ENCODE measurements at places on chromosomes 12 and 14. TPM values are rescaled to one million over a fixed set of nuclear protein-coding genes. Genes with fewer than 3 reads are reported as not detected.

DNA sequence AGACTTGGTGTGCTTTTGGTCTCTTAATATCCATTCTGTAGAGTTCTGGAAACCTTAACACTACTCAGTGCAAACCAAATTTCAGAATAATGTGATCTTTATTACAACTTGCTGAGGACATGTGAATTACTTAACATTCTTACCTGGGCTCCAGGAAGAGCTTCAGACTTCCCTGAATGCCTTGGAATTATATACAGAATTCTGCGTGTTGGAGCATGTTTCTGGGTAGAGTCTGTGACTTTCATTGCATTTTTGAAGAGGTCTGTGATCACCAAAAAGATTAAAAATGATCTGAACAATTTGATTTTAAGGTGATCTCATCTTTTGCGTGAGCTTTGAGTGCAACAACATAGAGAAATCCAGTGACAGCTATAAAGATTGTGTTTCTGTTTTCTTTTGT is 35.4 kb downstream of the ZDHHC17 start:
- no peak overlapping the region for H3K4me3 ChIP-seq
- DNase-seq = no peak
- peaks cover 5% of the 10 kb centered on the region for H3K4me1 ChIP-seq
- H3K36me3 ChIP-seq = peaks cover 35% of the 10 kb centered on the region

FGF6 gene
- total RNA-seq = not detected

DNA sequence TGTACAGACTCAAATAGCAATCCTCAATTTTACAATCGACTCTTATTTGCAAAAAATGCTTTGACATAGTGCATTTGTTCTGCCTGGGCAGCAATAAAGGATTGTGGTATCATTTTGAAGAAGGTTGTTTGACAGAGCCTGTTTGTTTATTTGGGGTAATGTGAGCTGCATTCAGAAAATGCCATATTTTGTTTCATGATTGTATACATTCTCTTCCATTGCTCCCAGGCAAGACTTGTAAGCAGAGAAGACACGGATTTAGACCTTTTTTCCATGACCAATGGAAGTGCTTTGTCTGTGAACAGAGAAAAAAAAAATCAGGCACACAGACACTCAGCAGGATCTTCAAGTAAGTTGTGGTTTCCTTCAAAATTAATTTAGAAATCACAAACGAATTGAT is 35.5 kb upstream of the ALX1 start:
- no peaks in the 10 kb centered on the region for H3K4me1 ChIP-seq
- H3K36me3 ChIP-seq = no peaks in the 10 kb centered on the region
- H3K27ac ChIP-seq = no peak overlapping the region
- no peaks in the 10 kb centered on the region for H3K27me3 ChIP-seq
- no peak for DNase-seq

GRCh38 chr12:59151243-59151642 is 230.9 kb upstream of the LRIG3 start:
- no peaks in the 10 kb centered on the region for H3K27me3 ChIP-seq
- H3K36me3 ChIP-seq = no peaks in the 10 kb centered on the region
- H3K4me3 ChIP-seq = no peak overlapping the region
- DNase-seq = no peak

DNA sequence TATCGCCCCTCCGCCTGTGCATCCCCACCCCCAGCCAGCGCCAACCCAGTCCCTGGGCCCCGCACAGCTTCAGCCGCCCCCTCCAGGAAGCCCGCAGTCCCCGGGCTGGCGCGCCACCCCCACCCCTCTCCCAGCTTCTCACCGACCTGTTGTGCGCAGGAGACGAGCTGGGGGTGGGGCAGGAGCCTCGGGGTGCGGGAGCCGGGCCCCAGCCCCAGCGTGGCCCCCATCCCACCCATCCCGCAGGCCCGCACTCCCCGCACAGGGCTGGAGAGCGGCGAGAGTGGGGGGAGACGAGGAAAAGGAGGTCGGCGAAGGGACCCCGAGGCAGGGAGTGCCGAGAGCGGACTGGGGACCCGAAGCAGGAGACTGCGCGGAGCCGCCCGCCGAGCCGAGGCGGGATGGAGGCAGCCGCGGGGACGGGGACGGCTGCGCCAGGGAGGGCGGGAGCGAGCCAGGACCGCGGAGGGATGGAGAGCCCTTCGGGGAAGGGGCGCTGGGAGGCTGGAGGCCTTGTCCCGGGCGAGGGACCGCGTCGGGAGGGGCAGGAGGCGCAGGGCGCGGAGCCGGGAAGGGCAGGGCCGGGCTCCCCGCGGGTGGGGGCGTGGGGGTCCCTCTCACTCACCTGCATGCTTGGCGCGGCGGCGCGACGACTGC is 498 bp downstream of the PIANP start:
- no peak overlapping the region for H3K27ac ChIP-seq
- no peak for DNase-seq
- H3K27me3 ChIP-seq = peaks cover 62% of the 10 kb centered on the region
- peaks cover 22% of the 10 kb centered on the region for H3K4me1 ChIP-seq
- H3K36me3 ChIP-seq = no peaks in the 10 kb centered on the region

- DNase-seq = no peak
- H3K4me1 ChIP-seq = no peaks in the 10 kb centered on the region
- no peak overlapping the region for H3K4me3 ChIP-seq
- H3K27me3 ChIP-seq = no peaks in the 10 kb centered on the region
Measured at GRCh38 chr14:84544486-84545131, 985.3 kb upstream of the FLRT2 start.

- H3K27me3 ChIP-seq = no peaks in the 10 kb centered on the region
- peaks cover 11% of the 10 kb centered on the region for H3K36me3 ChIP-seq
- no peak for DNase-seq
- H3K27ac ChIP-seq = no peak overlapping the region
Measured at GRCh38 chr14:74195623-74196022, 43.6 kb upstream of the VSX2 start.

DNA sequence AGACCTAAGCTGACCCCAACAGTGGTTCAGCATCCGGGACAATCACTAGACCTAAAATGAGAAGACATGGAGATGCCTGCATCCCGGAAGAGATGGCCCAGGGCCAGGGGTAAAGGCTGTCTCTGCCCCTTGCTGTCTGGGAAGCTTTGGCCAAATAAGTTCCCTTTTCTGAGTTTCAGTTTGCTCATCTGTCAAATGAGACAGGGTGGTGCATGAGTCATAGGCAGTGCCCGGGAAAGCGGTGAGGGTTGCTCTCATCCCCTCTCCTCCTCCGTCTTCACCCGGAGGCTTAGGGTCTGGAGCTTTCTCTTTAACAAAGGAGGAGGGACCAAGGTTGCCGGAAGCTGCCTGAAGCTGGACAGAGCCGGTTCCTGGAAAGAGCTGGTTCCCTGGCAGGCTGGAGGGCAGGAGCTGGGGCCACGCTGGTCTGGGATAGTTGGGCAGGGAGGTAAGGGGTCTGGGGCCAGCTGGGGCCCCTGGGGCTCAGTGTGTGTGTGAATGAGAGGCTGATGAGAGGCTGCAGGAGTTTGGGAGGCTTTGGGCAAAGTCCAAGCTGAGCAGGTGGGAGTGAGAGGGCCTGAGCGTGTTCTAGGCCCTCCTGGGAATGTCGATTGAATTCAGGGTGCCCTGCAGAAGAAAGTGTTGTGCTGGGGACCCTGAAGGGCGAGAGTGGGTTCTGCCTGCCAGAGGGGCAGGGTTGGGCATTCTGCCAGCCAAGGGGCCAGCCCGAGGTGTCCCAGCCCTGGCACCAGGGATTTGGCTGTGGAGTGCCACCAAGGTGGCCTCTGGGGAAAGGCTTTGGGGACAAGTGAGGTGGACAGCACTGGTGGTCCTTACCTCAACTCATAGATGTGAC is at the start of gene SDSL:
Gene SDSL, plus strand, starts transcription at position 351 of the 856 bp plus-strand sequence. CDS start 5,603 bp downstream, outside the sequence.
- peaks cover 10% of the 10 kb centered on the region for H3K4me1 ChIP-seq
- no peak within 1 kb of the TSS for H3K27ac ChIP-seq
- H3K4me3 ChIP-seq = peak within 1 kb of the TSS; percentile 41
- peaks cover 5% of the 10 kb centered on the region for H3K27me3 ChIP-seq
- no peaks in the 10 kb centered on the region for H3K36me3 ChIP-seq

GRCh38 chr14:101719045-101719645 is 42.4 kb upstream of the PPP2R5C start:
- peaks cover 3% of the 10 kb centered on the region for H3K36me3 ChIP-seq
- no peaks in the 10 kb centered on the region for H3K27me3 ChIP-seq
- peaks cover 54% of the 10 kb centered on the region for H3K4me1 ChIP-seq
- no peak overlapping the region for H3K4me3 ChIP-seq
- no peak for DNase-seq

TAS2R9 gene
- not detected for total RNA-seq

- H3K27ac ChIP-seq = no peak overlapping the region
- peaks cover 62% of the 10 kb centered on the region for H3K36me3 ChIP-seq
- DNase-seq = no peak
- no peaks in the 10 kb centered on the region for H3K27me3 ChIP-seq
- H3K4me1 ChIP-seq = peaks cover 40% of the 10 kb centered on the region
Measured at GRCh38 chr12:105348561-105348960, 18.1 kb downstream of the C12orf75 start.

GRCh38 chr12:102029141-102029540 is 32.6 kb downstream of the WASHC3 start:
- no peaks in the 10 kb centered on the region for H3K27me3 ChIP-seq
- no peak overlapping the region for H3K4me3 ChIP-seq
- DNase-seq = no peak
- H3K36me3 ChIP-seq = peaks cover 20% of the 10 kb centered on the region
- no peaks in the 10 kb centered on the region for H3K4me1 ChIP-seq

PTGDR gene
- total RNA-seq = 0.25 TPM

DNA sequence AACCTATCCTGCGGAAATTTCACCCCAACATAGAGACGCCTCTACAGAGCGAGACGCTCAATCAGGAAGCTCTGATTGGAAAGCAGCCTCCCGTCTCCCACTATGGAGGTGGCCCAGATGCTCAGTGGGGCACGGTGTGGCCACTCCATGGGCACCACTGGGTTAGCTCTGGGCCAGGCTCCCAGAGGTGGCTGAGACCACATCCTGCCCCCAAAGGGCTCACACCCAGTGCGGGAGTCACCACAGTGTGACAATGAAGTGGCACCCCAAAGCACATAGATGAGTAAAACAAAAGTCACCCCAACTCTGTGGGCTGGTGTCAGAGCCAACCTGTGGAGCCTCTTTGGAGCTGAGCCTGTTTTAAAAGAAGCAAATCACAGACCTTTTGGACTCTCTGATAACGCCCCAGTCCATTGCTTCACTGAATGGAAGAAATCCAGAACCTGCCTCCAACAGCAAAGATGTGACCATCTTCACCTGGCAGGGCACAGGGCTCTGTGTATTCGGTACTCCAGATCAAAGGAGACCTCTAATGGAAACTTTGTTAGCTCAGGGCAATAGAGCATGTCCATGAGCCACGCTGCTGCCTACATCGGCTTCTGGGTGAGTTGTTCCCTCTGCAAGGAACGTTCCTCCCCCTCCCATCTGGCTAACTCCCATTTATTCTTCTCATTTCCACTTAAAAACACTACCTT is 19.6 kb downstream of the CLMN start:
- no peaks in the 10 kb centered on the region for H3K4me1 ChIP-seq
- H3K27ac ChIP-seq = no peak overlapping the region
- DNase-seq = no peak
- H3K36me3 ChIP-seq = no peaks in the 10 kb centered on the region
- peaks cover 11% of the 10 kb centered on the region for H3K27me3 ChIP-seq

DNA sequence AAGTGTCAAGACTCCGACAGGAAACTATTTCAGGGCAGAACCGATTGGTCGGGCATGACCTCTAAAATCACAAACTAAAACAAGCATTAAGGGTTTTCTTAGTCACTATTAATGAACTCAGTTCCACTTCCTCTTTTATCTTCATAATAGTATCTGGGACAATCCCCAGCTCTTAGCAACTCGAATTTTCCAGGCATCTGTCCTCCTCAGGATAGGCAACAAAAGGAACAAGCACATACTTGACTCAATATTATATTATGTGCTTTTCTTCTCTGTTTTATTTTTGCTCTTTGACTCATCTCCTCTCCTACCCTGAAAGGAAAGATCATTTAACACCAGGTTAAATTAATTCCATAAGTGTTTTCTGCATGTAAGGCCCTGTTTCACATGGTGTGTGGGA is 638.3 kb upstream of the TBX3 start:
- no peaks in the 10 kb centered on the region for H3K36me3 ChIP-seq
- H3K4me3 ChIP-seq = no peak overlapping the region
- H3K4me1 ChIP-seq = no peaks in the 10 kb centered on the region
- DNase-seq = no peak
- no peaks in the 10 kb centered on the region for H3K27me3 ChIP-seq

TRAFD1 gene
- total RNA-seq = 74.8 TPM
